ENCODE measurements at places on chromosomes 12 and 14.

DNA sequence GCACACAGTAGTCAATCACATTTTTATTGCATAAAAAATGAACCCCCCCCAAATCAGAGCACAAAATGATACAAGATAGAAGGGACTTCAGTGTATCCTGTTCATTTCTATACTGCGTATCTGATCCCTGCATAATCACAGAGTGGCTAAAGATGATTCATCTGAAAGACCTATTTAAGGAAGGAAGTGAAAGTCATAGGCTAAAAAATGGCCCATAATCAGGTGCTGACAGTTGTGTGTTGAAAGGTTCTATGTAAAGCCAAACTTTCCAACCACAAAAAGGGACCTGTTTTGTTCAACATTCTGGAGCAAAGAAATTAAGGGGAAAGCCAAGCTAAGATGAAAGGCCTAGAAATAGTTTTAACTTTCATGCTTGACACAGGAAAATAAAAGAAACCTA is 147.8 kb upstream of the ATP2B1 start:
- DNase-seq: no peak

GRCh38 chr12:42625611-42626010 is 36.1 kb upstream of the PRICKLE1 start:
- no peak for DNase-seq

GRCh38 chr14:102727336-102728095 is 49.7 kb upstream of the TRAF3 start:
- DNase-seq: no peak

GRCh38 chr14:91323671-91324605 is 79.4 kb upstream of the GPR68 start:
- DNase-seq: no peak

- no peak for DNase-seq
These were observed 11.7 kb downstream of the DGKA start for GRCh38 chr12:55942577-55943136.

DNA sequence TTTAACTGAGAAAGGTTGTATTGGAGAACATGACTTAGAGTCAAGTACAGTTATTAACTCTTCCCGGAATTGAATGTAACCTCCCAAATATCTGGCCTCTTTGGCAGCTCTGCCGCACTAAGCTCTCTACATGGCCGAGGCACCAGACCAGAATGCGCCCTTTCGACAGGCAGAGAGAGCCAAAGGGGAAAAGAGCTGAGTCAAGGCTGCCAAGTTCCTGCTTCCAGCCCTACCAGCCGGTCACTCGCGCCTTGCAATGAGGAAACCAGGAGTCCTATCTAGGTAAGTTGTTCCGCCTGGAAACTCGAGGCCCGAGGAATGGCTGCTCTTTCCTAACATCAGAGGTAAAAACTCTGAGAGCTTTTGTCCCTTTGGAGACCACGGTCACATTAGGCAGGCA is 172.2 kb downstream of the BRMS1L start:
- no peak for DNase-seq

DNA sequence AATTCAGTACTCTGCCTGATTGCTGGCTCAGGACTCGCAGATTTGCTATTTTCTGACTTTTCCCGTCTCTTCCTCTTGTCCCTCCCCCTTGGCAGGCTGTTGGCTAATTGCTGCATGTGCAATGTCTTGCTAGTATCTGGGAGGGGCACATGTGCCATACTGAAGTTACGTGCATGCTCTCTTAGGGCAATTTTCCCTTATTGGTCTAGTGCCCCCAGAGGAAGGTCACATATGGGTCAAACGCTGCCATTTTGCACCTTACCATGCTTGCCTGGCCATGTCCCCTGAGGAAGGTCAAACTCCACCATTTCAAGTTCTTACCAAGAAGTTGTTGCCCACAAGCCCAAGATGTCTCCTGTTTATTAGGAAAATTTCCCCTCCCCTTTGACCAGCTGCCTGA is 13.9 kb upstream of the ERC1 start:
- DNase-seq: no peak

GRCh38 chr12:9342614-9343353 is 134.6 kb upstream of the PZP start:
- DNase-seq: no peak

GRCh38 chr14:74241652-74242017 is 2.4 kb downstream of the VSX2 start:
- DNase-seq: no peak

DNA sequence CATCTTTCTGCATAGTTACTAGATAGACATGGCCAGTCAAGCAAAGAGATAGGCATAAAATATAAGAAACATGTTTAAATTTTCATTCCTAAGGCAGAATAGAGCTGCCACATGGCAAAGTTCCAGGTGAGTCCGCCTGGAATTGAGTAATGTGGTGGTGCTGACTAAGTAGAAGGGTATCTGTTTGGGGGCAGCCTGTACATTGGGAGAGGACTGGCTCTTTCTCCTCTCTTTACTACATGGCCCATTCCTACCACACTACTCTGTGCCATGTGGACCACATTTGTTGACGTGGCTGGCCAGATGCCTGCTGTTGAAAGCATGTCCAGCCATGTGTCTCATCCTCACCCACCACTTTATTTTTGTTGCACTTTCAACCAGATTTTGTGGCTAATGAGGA is 354.0 kb downstream of the ETNK1 start:
- DNase-seq: no peak

DNA sequence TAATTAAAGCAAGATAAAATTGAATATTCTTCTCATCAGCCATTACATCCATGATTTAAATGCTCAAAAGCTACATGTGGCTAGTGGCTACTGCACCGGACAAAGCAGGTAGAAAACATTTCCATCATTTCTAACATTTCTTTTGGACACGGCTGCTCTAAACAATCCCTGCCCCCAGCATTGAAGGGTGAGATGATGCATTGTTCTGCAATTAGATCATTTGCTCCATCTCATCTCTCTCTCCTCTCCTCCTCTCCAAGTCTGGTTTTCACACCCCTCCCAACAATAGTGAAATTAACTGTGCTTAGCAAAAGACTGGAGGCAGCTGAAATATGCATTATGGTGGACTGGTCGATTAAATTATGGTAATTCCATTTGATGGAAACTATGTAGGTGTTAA is 288.5 kb downstream of the KSR2 start:
- no peak for DNase-seq

DNA sequence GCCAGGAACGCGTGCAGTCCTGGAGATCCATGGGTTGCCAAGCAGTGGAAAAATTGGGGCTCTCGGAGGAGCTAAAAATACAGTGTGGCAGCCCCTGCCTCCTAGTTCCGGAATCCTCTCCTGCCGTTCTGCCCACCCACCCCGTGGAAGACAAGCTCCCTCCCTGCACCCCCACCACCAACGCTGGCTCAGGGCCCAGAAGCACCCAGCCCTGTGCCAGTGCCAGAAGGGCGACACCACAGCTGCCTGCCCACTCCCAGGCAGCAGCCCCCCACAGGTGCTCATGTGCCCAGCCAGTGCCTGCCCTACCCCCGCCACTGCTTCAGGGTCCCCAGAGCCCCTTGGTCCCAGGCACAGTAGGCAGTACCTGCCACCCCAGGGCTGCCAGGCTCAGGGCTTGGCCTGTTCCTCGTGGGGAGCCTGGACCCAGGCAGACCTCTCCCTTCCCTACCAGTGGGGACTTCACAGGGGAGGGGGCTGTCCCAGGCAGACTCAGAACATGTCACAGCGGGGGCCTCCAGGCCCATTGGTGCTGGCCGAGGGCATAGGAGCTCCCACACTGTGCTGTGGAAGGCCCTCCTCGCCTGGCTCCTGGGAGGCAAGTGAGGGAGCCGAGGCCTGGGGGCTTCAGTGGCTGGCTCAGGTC is 7.4 kb downstream of the INF2 start:
- no peak for DNase-seq

DNA sequence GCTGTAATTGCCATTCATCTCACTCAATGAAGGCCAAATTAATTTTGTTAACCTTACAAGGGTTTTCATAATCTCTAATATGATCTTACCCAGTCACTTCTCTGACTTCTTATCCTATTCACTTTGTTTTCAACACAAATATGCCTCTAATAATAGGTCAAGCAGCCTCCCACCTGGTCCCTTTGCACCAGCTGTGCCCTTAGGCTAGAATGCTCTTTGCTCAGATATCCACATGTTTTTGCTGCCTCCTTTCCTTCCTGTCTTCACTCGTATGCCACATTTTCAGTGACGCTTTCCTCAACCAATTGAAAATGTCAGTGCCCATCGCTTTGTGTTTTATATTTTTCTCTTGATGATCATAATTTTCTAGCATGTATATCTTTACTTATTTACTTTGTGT is 106.4 kb upstream of the SYT10 start:
- DNase-seq: no peak

- no peak for DNase-seq
These were observed 46.3 kb upstream of the PCED1B start for GRCh38 chr12:47033081-47033480.

GRCh38 chr12:95796982-95797289 is 6.4 kb upstream of the NTN4 start:
- no peak for DNase-seq

DNA sequence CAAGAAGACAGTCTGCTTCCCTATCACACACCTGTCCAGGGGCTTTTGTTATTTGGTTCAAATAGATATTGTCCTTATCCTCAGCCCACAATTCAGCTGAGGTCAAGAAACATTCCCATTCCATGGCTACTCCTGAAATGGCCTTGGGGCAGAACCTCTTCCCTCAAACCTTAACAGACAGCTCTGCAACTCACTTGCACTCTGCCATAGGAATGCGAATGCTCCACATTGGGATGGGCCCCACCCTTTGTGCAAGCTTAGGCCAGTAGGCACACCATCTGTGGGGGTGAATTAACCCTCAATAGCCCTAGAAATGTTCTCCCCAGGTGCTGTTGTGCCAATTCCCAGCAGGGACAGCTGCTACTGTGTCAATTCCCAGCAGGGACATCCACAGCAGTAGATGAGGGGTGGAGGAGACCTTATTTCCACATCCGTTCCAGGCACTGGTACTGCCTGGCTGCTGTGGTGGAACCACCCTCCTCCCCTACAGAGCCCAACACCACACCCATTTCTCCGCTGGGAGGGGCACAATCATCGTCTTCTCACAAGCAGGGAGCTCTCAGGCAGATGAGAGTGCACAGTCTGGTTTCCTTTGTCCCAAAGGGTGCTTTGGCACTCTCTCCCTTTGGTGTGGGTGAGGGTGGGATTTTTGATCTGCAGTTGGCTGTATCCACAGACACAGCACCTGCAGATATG is 42.3 kb upstream of the GLIPR1 start:
- DNase-seq: no peak

DNA sequence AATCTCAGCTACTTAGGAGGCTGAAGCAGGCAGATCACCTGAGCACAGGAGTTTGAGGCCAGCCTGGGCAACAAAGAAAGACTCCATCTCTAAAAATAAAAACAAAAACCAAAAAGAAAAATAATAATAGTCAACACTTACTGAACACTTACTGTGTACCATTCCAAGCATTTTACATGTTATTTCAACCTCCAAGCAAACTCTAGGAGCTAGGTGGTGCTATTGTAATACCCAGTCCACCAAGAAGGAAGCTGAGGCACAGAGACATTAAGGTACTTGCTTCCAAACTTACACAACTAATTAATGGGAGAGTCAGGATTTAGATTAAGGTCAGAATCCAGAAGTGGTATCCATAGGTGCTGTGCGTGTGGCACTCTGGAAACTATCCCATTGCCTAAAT is 13.7 kb upstream of the OR6J1 start:
- DNase-seq: peak; percentile 24

- no peak for DNase-seq
These were observed 34.3 kb upstream of the LRRC10 start for GRCh38 chr12:69645031-69645430.

- DNase-seq: no peak
These were observed 120.8 kb downstream of the PPHLN1 start for GRCh38 chr12:42446761-42447160.

DNA sequence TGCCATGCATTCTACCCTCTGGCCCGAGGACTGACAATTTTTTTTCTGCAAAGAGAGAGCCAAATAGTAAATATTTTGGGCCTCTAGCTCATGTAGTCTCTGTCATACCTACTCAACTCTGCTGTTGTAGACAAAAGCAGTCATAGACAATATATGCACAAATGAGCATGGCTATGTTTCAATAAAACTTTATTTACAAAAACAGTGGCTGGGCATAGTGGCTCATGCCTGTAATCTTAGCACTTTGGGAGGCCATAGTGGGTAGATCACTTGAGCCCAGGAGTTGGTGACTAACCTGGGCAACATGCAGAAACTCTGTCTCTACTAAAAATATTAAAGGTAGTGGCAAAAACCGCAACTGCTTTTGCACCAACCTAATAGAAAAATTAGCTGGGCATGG is 153.7 kb upstream of the BTG1 start:
- no peak for DNase-seq

DNA sequence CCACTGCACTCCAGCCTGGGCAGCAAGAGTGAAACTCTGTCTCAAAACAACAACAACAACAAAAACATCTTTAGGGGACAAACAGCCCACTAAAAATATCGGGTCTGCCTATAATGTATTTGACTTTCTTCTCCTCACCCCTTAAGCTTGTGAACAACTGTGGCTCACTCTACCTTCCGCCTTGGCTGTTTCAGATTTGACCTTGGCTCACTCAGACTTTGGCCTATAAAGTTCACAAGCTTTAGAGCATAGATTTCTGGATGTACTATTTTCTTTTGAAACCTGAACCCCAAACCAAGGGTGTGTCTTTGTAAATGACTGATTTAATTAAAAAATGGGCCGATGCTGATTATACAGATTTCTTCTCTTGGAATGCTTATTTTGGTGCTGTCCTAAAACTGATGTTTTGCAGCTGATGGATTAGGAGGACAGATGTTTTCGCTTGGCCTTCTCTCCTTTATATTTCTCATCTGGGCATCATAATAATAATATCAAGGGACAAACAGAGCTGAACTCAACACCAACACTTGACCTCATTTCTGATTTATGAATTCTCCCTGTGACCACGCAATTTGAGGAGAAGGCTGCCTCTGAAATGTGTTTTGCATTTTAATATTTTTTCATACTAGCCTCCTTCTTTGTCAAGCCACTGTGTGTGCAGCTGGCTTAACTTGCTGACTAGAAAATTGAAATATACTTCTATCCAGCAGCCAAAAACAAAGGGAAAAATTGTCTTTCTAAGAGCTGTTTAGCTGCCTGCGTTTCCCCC is 40.2 kb upstream of the RASSF3 start:
- DNase-seq: no peak

GRCh38 chr14:74480046-74480445 is 13.1 kb downstream of the NPC2 start:
- DNase-seq: no peak

- DNase-seq: no peak
These were observed 128.2 kb downstream of the TMEM117 start for GRCh38 chr12:43964033-43964432.

DNA sequence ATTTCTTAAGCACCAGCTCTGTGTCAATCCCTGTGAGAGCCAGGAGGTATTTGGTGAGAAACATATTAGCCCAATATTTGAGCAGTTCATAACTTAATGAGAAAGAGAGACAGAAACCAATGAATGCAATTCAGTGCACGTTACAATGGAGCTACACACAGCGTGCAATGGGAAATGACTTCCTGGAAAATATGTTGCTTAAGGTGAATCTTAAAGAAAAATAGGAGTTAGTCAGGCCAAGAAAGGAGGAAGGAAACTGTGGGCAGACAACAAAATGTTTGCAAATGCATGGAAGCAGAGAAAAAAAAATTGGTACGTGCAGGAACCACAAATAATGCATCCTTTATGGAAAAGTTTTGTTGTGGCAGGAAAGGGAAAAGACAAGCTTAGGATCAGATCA is 481.7 kb downstream of the BCAT1 start:
- no peak for DNase-seq

Data from SW 1271 (cell line).